ENCODE measurements at places on chromosomes 7 and 10. TPM values are rescaled to one million over a fixed set of nuclear protein-coding genes. Genes with fewer than 3 reads are reported as not detected.

DNA sequence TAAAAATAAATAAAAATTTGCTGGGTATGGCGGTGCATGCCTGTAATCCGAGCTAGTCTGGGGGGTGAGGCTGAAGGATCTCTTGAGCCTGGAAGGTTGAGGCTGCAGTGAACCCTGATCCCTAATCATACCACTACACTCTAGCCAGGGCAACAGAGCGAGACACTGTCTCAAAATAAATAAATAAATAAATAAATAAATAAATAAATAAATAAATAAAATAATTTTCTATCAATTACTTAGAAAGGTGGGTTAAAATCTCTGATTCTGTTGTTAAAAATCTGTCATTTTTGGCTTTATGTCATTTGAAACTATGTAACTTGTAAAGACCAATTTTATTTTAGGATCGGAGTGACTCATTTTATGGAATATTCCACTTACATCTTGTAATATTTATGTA lies 958.6 kb downstream of the NXPH1 start:
- ATAC-seq = no peak

GRCh38 chr7:155893176-155893575 lies 80.9 kb upstream of the SHH start:
- no peak for ATAC-seq

Gene NEUROG3
- total RNA-seq = 0.78 TPM

DNA sequence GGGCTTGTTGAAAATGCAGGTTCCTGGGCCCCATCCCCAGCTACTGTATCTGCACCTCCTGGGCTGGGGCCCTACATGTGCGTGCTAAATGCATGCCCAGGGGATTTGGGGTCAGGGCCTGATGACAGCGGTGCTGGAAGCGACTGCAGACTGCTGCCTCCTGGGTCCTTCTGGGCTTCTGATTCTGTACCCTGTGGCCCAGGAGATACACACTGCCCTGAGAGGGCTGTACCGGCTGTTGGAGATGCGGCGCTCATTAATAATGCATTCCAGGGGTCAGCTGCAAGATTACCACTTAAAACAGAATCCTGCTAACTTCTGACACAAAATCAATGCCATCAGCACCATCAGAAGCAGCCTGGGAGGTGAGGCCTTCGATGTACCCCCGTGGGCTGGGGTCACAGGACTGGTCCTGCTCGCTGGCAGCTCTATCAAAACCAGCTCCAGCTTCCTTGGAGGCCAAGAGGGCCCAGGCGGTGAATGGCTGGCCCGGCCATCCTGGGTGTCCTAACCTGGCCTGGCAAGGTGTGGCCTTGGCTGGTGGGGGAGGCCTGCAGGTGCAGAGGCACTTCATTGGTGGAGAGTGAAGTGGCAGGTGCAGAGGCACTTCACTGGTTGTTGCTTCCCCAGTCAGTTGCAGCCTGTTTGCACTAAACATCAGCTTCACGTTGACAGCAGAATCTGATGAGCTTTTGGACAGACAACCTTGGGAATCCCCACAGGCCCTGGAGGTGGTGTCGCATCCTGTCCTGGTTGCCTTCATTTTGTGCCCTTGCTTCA lies 79.2 kb downstream of the GLRX3 start:
- ATAC-seq = no peak

DNA sequence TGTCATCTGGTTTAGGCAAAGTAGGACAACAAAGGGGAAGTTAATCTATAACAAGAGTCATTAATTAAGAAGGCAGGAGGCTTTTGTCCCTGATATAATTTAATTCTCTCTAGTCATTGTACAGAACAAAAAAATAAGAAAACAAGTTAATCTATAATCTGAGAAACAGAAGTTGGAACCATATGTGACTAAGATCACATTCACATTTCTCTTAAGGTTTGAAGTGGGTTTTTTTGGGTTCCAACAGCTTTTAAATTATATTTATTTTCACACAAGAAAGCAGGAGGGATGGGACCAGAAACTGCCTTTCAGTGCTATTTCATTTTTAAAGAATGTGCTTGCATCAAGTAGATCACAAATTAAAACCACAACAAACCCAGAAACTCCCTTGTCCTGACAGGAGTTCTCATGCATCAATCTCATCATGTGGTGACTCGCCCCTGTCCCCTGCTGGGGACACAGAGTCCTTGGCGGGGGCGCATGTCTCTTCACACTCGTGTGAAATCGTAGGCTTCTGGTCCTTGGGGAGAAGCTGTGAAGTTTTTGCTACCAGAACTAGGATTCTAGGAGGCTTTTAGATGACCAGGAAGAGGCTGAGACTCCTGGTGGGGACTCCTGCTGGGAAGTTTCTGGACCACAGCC lies 10.1 kb upstream of the OPN4 start:
- no peak for ATAC-seq

Gene HSPA12A
- 0.22 TPM for total RNA-seq

Gene CDK1
- 104 TPM for total RNA-seq

Gene SIRT1
- 24.0 TPM for total RNA-seq

Gene SCART1
- total RNA-seq = 7.2 TPM

DNA sequence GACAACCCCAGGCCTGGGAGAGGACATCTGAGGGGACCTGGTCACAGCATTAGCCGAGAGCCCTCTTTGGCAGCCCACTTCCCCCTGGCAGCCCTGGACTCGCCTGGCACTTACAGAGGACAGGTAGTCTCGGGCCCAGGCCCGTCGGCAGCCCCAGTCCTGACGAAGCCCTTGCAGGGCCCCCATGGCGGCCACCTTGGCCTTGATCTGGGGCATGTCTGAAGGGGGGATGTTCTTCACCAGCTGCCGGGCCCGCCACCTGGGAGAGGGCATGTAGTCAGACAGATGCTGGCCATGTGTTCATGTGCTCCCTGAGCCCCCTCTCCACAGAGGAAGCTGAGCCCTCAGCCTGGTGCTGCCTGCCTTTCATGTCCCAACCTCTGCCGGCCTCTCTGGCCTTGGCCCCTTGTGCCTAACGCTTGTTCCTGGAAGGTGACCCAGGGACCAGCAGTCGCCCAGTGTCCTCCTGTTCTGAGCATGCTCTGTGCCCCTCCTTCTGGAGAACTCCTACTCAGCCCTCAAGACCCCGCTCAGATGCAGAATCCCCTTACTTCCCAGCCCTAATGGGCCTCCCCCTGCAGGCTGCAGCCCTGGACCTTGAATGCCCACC lies 13.9 kb downstream of the MYO1G start:
- peak; percentile 0 for ATAC-seq

DNA sequence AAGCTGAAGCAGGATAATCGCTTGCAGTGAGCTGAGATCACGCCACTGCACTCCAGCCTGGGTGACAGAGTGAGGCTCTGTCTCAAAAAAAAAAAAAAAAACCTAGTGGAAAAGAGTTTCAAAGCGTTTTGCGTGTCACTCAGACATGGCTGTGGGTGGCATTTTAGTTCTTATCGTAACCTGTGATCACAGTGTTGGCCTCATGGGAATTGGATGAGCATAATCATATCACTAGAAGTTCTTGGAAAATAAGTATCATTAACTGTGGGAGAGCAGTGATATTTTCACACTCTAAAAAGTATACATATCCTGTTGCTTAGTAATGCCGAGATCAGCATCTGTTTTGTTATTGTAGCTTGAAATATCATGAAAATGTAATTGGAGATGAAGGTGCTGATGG lies 92.6 kb downstream of the CREM start:
- peak; percentile 67 for ATAC-seq

DNA sequence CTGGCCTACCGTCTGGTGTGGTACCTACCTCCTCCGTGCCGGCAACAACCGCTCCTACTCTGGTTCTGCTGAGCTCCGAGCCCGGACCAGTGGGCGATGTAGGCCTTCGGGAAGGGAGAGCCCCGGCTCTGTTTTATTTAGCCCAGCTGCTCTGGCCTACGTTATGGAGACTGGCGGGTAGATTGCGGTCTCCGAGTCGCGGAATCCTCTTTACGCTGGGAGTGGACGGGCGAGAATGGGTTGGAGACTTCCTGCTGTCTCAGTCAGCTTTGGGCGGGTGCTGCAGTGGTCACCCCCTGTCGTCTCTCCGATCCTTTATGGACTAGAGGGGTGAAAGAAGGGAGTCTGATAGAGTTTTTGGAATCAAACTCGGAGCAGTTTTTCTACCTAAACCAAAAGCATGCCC lies 406 bp downstream of the CBLL1 start:
- peak; percentile 48 for ATAC-seq

DNA sequence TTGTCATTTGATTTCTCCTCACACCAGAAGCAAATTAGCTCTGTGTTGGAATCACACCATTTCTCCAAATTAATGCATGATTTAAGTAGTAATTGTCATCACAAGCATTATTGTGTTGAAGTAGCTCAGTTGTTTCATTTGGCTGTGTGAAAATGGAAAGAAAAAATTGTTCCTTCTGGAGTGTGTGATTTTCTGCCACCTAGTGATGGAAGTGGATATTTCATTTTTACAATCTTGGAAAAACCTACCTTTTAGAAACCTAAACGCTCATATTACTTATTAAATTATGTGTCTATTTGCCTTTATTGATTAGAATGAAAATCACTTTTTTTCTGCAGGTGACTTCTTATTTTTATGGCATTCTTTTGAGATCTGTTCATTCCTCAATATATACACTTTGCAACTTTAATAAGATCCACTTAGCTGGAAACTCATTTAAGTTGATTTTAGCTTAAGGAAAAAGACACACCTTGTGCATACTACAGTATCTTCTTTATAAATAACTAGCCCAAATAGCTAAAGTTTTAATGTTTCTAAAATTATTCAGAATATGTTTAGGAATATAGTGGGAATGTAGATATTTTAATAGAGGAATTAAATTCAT lies 50.0 kb downstream of the SRI start:
- no peak for ATAC-seq

Gene ZCWPW1
- 3.1 TPM for total RNA-seq

Gene INMT
- total RNA-seq = not detected

Gene DOCK4
- 1.5 TPM for total RNA-seq

- ATAC-seq = no peak
Measured at GRCh38 chr10:36780158-36780557, 345.2 kb upstream of the ANKRD30A start.

Gene CYP3A4
- not detected for total RNA-seq

- ATAC-seq = no peak
Measured at GRCh38 chr7:103932389-103932788, 57.1 kb downstream of the RELN start.

- no peak for ATAC-seq
Measured at GRCh38 chr10:70584909-70585544, 17.5 kb downstream of the PRF1 start.

GRCh38 chr7:1264345-1265280 lies 31.9 kb downstream of the UNCX start:
- no peak for ATAC-seq

GRCh38 chr7:38584443-38585210 lies 46.5 kb downstream of the AMPH start:
- ATAC-seq = no peak

DNA sequence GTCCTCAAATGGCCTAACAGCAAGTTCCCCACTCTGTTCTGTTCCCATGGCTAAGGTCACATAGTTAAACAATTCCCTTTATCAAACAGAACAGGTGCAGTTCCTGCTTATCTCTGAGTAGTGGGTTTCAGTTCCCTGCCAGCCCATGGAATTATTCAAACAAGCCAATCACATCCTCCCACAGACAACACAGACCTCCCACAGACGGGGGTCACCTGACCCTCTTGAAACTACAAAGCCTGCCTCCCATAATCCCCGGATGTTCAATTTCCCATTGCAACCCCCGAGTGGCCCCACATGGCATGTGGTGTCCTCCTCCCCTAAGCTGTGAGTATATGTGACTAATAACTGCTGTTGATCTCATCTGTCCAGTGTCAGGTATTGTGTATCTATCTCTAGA lies 64.1 kb downstream of the TMEM168 start:
- ATAC-seq = no peak

DNA sequence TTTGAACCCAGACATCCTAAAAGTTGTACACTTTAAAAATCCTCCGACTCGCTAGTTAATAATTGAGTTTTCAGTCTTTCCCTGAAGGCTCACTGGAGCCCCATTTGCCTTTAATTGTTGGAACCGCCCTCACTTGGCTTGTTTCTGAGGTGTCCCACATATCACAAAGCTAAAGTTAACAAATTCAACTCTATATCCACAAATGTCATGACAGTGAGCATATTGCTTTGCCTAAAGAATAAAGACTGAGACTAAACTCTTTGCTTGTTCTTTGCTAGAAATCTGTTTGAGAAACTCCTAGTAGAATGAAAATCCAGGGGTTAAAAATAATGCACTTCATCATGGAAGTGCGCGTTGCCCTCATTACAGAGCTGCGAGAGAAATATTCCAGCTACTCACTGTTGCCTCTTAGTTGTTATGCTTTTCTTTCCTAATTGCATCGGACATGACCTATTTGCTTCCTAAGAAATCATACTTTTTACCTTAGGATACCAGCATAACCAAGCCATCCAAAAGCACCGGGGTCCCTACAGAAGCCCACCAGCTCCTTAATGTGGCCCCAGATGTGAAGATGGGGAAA lies 752 bp downstream of the THSD7A start:
- ATAC-seq = no peak

Gene FERD3L
- total RNA-seq = not detected

GRCh38 chr10:48633381-48634197 lies 28.7 kb upstream of the ARHGAP22 start:
- ATAC-seq = peak; percentile 38

Gene SLC26A3
- not detected for total RNA-seq

DNA sequence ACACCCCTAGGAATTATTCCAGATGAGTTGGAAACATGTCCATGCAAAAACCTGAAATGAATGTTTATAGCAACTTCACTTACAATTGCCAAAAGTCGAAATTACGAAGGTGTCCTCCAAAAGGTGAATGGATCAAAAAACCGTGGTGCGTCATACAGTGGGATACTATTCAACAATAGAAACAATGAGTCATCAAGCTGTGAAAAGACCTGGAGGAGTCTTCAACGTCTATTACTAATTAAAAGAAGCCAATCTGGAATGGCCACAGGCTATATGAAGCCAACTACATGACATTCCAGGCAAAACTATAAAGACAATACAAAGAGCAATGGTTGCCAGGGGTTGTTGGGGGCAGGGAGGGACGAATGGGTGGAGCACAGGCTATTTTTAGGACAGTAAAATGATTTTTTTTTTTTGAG lies 12.6 kb upstream of the PPP2R2D start:
- no peak for ATAC-seq

- no peak for ATAC-seq
Measured at GRCh38 chr10:95533590-95533989, 27.6 kb downstream of the SORBS1 start.

Gene CLRN3
- not detected for total RNA-seq

GRCh38 chr10:97072851-97073665 lies 112.7 kb downstream of the SLIT1 start:
- ATAC-seq = peak; percentile 56

Gene RARRES2
- total RNA-seq = not detected

DNA sequence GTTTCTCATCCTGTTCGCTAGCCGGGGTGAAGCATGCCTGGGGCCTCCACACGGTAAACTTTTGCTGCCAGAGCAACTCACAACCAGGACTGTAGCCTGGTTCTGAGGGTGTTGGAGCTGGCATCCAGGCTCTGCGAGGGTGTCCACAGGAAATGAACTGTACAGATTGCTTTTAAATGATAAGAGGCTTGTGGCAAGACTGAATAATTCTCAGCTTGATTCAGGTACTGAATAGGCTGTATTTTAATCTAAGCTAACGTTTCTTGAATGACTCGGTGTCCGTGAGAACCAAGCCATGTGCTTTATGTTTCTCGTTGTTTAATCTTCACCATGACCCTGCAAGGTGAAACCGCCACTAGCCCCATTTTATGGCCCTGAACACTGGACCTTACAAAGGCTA lies 49.3 kb downstream of the EEPD1 start:
- peak; percentile 61 for ATAC-seq

Gene KLF14
- total RNA-seq = not detected
